Activated CD4-positive, alpha-beta T cell treated with anti-CD3 and anti-CD28 coated beads, Interleukin-2, Interleukin-4, amounts not matched to agents 100 ng/mL and 50 ng/mL, durations not matched to agents 16 hours and 8 hours (primary cell): ENCODE measurements at places on chromosomes 13 and 19.
A peak's percentile ranks its signal among the peaks of the same experiment; 100 is the strongest.

- DNase-seq, result peak; percentile 9
Measured at GRCh38 chr13:49314344-49314882, 66.7 kb downstream of the CDADC1 start.

DNA sequence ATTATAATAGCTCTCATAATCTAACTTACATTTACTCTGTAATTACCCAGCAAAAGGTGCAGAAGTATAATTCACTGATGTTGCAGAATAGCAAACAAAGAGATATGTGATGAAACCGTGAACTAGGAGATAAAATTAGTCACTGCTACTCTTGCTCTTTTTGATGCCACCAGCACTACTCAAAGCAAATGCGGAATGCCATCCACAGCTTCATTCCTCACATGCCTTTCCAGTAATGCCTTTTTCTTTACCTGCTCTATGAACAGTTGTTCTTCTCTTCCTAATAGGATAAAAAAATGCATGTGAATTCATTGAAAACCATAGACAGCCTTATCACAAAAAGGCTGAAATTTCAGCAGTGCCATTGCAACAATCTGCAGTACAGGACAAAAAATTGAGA is 1129.5 kb downstream of the DIAPH3 start:
- no peak for DNase-seq

- no peak for DNase-seq
Measured at GRCh38 chr13:74696148-74696922, 562.1 kb upstream of the KLF12 start.

- DNase-seq, result no peak
Measured at GRCh38 chr13:112638157-112638750, 50.3 kb upstream of the TUBGCP3 start.

GRCh38 chr19:38193445-38193844 is 30.6 kb downstream of the DPF1 start:
- no peak for DNase-seq

- DNase-seq, result peak; percentile 50
Measured at GRCh38 chr19:10219678-10220077, 11.5 kb downstream of the S1PR2 start.

- peak; percentile 21 for DNase-seq
Measured at GRCh38 chr13:109778102-109778542, 8.3 kb downstream of the IRS2 start.

GRCh38 chr13:65063753-65064152 is 2166.4 kb downstream of the PCDH9 start:
- DNase-seq, result no peak

DNA sequence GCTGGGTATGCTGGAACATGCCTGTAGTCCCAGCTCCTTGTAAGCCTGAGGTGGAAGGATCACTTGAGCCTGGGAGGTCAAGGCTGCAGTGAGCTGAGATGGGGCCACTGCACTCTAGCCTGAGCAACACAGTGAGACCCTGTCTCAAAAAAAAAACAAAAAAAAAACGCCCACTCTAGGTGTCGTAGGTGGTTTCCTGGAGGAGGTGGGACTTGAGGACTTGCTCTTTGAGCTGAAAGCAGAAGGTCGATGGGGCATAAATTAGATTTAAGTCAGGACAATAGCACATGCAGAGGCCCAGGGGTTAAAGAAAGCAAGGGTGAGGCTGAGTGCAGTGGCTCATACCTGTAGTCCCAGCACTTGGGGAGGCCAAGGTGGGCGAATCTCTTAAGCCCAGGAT is 12.9 kb upstream of the ILF3 start:
- no peak for DNase-seq

- no peak for DNase-seq
Measured at GRCh38 chr13:70732611-70733010, 624.4 kb upstream of the KLHL1 start.

DNA sequence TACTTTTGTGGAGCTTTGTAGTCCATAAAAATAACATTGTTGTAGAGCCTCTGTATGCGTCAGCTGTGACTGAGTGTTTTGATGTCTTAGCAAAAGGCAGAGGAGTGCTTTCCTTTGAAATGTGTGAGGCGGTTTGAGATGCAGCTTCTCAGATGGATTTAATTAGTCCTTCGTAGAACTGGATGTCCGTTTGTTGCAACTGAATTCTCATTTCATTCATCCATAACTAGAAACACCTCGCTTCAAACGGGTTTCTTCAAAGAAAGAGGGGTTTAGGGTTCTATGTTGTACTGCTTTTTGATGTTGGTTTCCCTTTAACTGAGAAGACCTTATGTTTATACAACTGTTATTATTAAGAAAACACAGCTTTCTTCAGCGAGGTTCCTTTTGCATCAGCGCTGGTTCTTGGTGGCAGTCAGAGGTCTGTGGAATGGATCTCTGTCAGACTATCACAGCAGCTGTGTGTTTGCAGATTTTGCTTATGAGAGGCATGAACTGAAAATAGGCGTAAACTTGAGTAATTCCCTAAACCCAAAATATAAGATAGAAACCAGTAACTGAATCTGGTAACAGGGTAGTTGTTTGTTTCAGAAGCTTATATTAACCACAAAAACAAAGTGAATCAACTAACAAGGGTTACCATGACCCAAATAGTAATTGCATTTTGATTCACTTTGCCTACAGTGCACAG is 194.4 kb downstream of the GGACT start:
- DNase-seq, result peak; percentile 87

GRCh38 chr13:95756072-95756471 is 79.1 kb downstream of the DNAJC3 start:
- DNase-seq, result no peak

- no peak for DNase-seq
Measured at GRCh38 chr13:25827831-25828465, 223.9 kb downstream of the SHISA2 start.

GRCh38 chr19:1336079-1336684 is 47.5 kb upstream of the NDUFS7 start:
- DNase-seq, result no peak

GRCh38 chr19:11452620-11453310 is 17.3 kb downstream of the PRKCSH start:
- no peak for DNase-seq

DNA sequence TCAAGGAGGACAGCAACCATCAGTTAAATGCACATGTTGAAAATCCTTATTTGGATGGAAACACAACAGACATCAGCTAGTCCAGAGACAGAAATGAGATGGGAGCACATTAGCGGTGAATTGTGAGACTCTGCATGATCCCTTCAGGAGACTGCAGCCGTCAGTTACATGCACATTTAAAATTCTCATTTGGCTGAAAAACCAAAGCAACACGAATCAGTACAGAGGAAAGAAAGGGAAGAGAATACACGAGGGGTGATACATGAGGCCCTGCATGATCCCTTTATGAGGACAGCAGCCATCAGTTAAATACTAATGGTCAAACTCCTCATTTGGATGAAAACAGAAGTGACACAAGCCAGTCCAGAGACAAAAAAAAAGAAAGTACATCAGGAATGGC is 123.4 kb downstream of the PTPRS start:
- no peak for DNase-seq

DNA sequence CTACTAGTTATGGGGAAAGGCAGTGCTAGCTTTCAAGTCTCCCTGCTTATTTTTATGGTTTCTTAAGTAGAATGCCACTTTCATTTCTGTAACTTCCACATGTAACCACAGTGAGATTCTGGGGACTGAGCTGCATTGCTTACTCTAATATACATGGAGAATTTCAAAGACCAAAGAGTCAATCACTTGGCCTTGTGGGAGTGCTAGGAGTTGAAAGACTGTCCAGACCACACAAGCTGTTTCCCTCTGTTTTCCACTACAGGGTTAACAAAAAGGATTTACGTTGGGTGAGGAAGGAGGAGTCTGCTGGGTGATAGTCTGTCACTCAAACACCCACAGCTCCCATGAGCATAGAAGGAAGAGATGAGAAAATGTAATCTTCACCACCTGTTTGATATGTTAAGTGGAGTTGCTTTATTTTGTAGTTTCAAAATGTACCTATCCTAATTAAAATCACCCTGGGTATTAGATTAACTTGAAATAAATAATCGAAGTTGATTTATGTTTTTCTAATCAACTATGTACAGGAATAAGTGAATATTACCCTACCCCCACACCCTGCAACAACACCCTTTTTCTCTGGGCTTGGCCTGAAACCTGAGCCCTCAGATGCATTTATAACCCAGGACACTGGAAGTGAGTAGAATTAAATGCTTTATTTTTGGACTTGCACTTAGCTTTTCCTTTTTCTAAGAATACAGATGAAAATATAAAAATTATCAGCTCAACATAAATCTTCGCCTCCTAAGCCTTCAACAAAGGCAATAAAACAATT is 225.8 kb upstream of the SLC10A2 start:
- DNase-seq, result no peak

- DNase-seq, result no peak
Measured at GRCh38 chr13:44352671-44353070, 21.0 kb upstream of the SERP2 start.

GRCh38 chr13:112510002-112510780 is 77.8 kb downstream of the TUBGCP3 start:
- no peak for DNase-seq

GRCh38 chr13:20719783-20720182 is 16.3 kb downstream of the IL17D start:
- no peak for DNase-seq

DNA sequence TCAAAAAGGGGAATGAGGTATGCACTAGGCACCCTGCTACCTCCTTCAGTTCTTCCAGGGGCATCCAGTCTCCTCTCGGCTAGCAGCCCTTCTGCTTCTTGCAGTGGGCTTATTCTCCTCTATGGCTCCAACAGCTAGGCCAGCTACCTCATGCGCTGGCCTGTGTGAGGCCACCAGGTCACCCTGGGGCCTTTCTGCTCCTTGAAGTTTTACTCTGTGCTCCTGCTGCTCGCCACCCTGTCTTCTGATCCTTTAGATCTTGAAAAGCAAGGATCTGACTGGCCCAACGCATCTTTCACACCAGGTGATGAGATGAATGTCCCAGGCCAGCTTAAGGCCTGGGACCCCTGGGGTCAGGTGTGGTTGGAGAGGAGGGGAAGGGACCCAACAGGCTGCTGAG is 66.2 kb downstream of the RUBCNL start:
- DNase-seq, result no peak

DNA sequence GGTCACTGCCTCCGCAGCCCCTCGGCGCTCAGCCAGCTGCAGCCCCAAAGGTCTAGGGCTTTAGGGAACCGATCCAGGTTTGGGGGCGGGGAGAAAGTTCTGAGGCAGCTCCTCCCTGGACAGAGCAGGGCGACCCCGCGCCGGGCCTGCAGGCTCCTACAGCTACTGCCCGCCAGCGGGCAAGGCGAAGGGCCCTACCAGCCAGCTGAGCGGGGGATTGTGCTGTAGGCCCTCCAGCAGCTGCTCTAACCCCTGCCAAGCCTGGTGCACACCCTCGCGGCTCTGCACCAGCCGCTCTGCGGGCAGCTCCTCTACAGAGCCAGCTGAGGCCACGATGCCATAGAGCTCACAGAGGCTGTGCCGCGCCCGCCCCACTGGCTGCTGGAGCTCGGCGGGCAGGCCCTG is 14.0 kb downstream of the PLIN4 start:
- no peak for DNase-seq

- no peak for DNase-seq
Measured at GRCh38 chr19:46803555-46803954, 15.2 kb upstream of the SLC1A5 start.

- no peak for DNase-seq
Measured at GRCh38 chr13:40963927-40964326, 55.2 kb downstream of the ELF1 start.

GRCh38 chr13:44308352-44308751 is 65.3 kb upstream of the SERP2 start:
- no peak for DNase-seq

- DNase-seq, result no peak
Measured at GRCh38 chr19:6707011-6707657, 13.3 kb downstream of the C3 start.

DNA sequence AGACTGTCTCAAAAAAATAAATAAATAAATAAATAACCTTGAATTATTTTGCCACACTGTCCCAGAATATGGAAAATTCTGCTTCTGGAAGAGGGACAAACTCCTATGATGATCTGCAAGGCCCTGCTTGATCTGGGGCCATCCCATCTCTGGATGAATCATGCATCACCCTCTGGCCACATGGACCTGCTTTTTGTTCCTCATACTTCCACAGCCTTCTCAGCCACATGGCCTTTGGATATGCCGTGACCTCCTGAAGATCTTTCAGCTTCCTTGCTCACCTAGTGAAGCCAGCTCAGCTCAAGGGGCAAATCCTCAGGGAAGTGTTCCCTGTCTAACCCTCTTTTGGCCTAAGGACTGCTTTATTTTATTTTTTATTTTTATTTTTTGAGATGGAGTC is 10.3 kb downstream of the IER2 start:
- DNase-seq, result no peak

DNA sequence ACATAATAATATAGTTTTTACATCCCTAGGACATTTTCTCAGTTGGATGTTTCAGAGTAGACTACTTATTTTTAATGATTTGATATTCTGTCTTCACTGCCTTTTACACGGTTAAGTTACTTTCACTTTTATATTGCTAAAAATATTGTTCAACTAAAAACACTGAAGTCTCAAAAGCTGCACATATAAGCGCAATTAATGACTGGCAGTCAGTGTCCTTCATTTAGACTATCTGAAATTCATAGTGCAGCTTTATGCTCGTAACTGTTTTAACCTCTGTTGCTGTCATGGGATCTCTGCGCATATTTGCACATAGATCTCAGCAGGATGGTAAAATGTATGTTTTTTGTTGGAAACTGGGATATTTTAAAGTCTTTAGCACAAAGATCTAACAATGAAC is 864.3 kb downstream of the SLITRK6 start:
- no peak for DNase-seq

- DNase-seq, result peak; percentile 45
Measured at GRCh38 chr13:20197361-20197834, 4.7 kb upstream of the GJB2 start.

GRCh38 chr13:67367399-67367798 is 137.3 kb upstream of the PCDH9 start:
- no peak for DNase-seq

DNA sequence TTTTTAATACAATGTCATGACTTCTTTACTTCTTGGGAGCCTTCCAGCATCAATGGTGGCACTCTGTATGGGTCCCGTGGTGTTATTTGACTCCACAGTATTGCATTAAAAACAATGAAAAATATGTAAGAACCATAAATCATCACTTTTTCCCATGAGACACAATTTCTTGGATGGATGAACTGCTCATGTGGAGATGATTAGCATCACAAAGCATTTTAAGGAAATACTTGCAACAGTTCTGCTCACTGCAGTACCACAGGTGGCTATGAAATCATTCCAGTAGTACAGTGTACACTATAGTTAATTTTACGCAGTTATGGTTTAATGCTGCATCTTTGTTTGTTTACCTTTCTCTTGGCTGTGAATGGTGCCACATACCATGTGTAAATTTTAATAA is 37.2 kb upstream of the C1QTNF9B start:
- DNase-seq, result no peak
